NCI-H1930 (cell line): ENCODE measurements at places on chromosomes 11 and 22.

GRCh38 chr11:83881428-83881827 lies 595.3 kb upstream of the CCDC90B start:
- no peak for DNase-seq

DNA sequence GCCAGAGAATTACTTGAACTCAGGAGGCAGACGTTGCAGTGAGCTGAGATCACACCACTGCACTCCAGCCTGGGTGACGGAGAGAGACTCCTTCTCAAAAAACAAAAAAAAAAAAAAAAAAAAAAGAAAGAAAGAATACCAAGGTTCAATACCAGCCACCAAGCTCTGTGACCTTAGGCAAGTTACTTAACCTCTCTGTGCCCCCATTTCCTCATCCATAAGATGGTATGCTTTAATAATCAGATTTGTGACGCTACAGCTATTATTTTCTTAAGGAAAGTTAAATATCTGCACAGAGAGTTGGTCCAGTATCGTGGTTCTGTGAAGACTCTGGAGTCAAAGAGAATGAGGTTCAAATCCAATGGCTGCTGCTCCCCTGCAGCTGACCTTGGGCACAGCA lies 57.3 kb upstream of the FADD start:
- no peak for DNase-seq

- DNase-seq: no peak
Observed at GRCh38 chr22:49305966-49306631, 521.6 kb downstream of the BRD1 start.

- DNase-seq: no peak
Observed at GRCh38 chr11:68673991-68674390, 10.4 kb upstream of the GAL start.

DNA sequence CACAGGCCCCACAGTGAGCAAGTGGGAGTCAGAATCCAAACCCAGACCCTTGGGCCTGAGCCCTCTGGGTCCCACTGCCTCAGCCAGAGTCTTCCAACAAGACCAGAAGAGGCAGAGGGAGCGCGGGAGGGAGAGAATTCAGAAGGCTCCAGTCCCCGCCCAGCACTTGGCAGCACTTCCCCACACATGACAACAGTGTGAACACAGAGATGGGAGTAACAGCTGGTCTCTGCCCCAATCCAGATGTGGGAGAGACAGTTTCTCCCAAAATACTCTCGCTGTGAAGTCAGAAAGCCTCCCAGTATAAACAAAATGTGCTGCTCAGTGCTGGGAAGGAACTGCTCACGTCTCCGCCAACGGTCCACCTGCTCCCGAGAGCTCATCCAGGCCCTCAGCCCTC lies 219.9 kb downstream of the MN1 start:
- no peak for DNase-seq

DNA sequence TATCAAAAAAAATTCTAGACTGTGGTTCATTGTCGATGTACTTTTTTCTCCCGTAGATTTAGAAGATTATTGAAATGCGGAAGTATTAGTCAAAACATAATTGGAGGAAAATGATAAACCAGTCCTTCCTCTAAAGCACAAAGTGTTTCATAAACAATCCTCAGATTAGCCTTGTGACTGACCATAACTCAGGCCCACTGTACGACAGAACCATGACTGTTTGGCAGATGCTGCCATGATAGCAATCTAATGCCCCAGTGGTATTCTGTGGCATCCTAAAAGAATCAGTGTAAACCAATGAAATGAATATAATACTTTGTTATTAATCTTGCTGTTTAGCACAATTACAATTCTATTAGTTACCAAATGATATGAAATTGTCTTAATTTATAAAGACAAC lies 127.0 kb upstream of the CTSC start:
- no peak for DNase-seq

DNA sequence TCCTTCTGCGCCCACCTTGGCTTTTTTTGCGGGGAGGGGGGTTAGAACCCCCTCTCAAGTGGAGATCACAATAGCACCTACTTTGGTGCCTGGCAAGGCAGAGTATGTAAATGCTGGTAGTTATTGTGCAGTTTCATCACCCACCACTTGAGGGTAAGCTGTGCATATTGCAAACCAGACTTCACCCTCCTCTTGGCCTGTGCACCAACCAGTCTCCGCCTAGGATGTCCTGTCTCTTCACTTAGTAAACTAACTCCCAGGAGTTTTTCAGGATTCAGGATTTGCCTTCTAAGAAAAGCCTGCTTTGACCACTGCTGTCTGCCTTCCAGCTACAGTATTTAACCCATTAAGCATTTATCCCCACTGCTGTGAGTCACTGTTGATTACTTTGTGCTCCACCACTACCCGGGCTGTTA lies 2.0 kb upstream of the UBXN1 start:
- DNase-seq: no peak

DNA sequence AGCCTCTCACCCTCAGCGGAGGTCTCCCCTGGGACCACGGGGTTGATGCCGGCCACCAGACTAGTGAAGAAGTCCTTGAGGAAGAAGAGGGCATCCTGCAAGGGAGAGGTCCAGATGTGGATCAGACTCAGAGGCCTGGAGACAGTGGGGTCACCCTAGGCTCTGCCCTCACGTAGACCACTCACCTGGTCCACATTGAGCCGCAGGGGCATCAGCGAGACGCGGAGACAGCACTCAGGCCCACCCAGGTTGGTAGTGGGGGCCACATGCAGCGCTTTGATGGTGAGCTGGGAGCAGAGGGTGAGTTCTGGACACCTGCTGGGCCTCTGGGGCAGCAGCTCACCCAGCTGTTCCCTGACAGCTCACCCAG lies 18.9 kb downstream of the ATG2A start:
- DNase-seq: no peak

GRCh38 chr22:25777870-25778269 lies 35.9 kb downstream of the MYO18B start:
- peak; percentile 13 for DNase-seq

- no peak for DNase-seq
Observed at GRCh38 chr22:41479671-41480396, 10.9 kb downstream of the ACO2 start.

GRCh38 chr11:78181185-78181584 lies 7.2 kb downstream of the KCTD21 start:
- DNase-seq: no peak

DNA sequence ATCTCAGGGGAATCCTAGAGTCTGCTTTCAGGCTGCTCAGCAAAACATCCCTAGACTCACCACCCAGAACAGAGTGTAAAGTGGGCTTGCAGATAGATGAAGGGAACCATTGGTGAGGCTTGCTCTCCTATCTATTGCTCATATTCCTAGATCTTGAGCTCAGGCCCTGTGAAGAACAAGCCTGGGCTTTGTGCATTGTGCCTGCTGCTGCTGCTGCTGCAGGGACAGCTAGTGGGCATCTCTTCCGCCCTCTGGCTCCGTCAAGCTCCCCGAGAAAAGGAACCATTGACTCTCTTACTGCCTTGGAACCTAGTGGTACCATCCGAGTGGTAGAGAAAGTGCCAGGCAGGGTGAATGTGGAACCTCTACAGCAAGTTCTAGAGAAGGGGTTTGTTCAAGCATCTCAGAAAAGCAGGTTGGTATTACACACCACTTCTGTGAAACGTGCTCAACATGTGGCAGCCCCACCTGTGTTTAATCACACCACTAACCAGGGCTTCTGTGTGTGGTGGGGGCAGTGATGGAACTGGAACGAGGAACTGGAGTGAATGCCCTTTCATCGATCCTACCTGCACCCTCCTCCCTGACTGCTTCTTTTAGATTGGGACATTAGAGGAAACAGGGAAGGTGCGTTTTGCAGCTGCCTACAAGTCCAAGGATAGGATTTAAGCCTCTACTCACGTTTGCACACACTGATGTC lies 4.4 kb downstream of the BACE1-AS start:
- DNase-seq: no peak

DNA sequence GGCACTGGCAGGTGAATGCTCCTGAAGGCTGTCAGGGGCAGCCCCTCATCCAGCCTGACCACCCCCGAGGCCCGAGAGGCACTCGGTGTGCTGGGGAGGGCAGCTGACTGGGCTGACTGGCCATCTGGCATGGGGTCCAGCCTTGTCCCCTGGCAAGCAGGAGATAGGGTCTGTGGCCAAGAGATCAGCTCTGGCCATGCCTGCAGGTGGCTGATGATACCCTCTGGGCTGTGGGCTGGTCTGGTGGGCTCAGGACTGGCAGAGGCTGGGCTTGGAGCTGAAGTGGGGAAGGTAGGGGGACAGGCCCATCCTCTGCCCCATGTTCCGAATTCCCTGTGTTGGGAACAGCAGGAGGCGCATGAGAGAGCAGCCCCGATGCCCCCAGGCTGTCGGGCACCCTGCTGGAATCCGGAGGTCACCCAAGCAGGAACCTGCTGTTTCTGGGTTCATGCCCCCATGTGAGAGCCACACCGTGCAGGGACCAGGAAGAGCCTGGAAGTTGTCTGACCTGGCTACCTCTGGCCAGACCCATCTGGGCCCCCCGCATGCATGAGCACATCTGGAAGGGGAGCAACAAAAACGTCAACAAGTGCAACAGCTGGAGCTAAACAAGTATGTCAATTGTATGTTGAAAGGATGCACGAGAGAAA lies 527.0 kb downstream of the TBC1D22A start:
- DNase-seq: no peak

DNA sequence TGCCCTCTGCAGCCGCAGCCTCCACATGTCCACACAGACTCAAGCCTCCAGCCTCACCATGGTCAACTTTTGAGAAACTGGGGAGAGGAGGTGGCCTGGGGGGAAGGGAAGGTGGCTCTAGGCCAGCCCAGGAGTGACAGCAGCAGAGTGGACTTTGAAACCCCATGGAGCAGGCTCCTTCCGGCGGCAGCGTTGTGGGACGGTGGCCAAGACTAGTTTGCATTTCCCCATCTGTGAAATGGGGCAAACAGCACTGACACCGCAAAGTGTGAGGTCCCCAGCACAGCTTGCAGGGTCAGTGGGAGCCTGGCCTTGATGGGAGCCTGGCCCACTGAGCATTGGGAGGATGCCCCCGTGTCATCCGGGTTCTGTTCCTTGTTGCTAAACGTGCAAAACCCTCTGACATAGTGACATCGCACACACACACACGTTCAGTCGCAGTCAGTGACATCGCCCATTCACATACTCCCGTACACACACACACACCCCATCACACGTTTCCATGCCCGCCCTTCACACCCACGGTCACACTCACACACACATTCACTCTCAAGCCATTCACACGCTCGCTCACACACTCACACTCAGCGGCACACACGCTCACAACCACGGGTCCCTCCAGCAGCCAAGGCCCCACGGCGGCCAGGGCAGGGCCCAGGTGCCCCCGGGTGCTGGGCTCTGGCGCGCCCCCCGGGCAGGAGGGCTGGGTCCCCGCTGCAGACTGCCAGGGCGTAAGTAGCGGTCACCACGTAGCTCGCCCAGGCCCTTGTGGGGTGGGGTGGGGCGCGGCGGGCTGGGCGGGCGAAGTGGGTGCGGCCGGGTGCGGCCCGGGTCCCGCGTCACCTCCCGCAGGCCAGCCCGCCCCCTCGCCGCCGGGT lies 585 bp downstream of the CYB5R3 start:
- no peak for DNase-seq

DNA sequence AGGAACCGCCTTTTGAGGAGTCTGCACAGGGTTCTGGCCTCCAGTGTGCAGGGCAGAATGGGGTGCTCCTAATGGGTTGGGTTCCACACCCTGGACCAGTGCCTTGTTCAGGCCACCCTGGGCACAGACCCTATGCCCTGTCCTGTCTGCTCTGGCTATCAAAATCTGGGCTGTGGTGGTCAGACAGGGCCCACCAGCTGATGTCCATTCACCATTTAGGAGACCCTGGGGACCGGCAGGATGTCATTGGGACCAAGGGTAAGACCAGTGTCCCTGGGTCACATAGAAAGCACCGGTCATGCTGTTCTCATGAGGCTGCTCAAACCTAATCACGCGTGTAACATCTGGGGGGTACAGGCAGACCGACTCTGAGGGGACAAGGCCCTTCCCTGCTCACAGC lies 37.3 kb downstream of the PARVG start:
- no peak for DNase-seq

DNA sequence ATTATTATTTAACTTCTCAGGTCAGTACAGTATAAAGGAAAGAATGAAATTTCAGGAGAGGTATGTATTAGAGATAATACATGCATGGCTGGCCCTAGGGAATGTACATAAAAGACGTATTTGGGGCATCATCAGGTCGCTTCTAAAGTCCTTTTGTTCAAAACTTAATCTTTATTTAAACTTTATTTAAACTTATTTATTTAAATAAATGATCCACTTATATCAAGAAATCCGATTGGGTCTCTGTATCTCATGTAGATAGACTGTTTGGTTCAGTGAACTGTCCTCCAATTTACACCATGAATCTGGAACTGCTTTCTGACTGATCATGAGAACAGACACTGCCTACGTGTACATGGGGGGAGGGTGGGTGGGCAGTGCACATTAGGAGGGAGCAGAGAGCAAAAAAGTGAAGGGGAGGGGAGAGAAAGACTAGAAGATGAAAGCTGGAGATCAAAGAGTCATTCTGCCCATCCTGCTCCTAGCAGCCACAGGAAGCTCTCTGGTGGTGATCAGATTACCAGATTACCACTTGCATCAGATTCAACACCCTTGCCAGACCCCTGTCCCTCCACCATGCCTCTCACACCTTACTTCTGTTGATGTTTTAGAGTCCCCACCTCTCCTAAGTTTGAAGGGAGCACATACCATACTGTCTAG lies 92.1 kb upstream of the MTMR2 start:
- DNase-seq: no peak
